Stimulated activated CD4-positive, alpha-beta T cell treated with anti-CD3 and anti-CD28 coated beads, TNF-alpha, amount 100 ng/mL, for 4 hours (primary cell): ENCODE measurements at places on chromosomes 4 and X.

- no peak for DNase-seq
Measured at GRCh38 chr4:39305912-39306677, 60.1 kb downstream of the RFC1 start.

DNA sequence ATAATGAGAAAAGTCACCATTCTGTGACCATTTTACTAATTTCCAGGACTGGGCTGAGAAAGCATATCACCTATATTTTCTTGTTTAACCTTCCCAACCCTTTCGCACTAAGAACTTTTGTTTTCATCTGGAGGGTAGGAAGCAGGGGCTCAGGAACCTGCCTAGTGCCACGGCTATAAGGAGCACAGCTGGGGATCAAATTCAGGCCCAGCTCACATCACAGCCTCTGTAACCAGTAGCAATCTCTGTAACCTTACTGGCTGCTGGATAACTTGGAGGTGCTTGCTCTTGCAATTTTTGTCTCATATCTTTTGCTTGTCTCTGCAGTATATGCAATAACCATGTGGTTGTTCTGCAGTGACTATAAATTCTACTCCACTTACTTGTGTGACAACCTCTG is 76.7 kb upstream of the PLAC1 start:
- no peak for DNase-seq

GRCh38 chr4:112119353-112119783 is 25.9 kb upstream of the FAM241A start:
- DNase-seq, result no peak

DNA sequence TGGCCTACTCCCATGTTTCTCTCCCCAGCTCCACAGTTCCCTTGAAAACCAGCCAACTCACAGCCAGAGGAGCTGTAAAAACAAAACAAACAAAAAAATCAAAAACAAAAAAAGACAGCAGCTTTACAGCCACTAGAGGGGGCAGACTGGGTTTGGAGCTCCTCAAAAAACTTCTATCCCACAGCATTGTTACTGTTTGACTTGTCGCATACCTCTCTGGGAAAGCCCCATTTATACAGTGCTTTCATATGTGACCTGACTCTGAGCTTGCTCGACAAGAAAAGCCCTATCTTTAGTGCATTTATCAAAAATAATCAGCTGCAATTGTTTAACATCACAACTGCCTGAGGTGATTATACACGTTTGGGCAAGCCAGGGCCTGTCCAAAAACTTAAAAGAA is 21.6 kb downstream of the TSPAN6 start:
- DNase-seq, result no peak

- DNase-seq, result no peak
Measured at GRCh38 chr4:32778938-32779337, 2058.8 kb downstream of the PCDH7 start.

DNA sequence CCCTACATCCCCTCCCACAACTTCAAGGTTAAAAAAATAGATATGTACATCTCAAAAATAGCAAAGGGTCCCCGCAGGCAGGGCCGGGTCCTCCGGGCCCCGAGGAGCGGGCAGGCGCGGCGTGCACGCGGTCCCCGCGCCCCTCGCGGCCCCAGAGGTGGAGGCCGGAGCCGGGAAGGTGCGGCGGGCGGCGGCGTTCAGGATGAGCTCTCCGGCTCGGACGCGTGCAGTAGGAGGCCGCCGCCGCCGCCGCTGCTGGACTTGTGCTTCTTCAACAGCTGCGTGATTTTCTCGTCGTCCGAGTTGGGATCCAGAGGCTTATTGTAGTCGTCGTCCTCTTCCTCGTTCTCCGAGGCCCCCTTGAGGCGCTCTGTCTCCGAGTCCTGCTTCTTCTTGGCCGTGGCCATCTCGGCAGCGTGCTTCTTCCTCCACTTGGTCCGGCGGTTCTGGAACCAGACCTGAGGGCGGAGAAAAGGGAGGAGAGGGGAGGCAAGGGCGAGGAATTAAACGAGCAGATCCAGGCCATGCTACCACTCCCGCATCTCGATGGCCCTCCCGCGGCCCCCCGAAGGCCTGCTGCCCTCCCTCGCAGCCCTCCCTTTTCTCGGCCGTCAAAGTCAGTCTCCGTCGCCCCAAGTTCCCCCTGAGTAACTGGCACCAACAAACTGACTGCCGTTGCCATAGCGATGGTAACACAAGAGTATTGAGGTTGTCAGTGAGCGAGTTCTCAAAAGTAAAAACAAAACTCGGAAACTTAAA is 5.8 kb downstream of the NKX6-1 start:
- DNase-seq, result no peak

- DNase-seq, result no peak
Measured at GRCh38 chrX:118221270-118221669, 104.7 kb upstream of the KLHL13 start.

GRCh38 chrX:137278825-137279224 is 245.0 kb upstream of the GPR101 start:
- DNase-seq, result no peak

DNA sequence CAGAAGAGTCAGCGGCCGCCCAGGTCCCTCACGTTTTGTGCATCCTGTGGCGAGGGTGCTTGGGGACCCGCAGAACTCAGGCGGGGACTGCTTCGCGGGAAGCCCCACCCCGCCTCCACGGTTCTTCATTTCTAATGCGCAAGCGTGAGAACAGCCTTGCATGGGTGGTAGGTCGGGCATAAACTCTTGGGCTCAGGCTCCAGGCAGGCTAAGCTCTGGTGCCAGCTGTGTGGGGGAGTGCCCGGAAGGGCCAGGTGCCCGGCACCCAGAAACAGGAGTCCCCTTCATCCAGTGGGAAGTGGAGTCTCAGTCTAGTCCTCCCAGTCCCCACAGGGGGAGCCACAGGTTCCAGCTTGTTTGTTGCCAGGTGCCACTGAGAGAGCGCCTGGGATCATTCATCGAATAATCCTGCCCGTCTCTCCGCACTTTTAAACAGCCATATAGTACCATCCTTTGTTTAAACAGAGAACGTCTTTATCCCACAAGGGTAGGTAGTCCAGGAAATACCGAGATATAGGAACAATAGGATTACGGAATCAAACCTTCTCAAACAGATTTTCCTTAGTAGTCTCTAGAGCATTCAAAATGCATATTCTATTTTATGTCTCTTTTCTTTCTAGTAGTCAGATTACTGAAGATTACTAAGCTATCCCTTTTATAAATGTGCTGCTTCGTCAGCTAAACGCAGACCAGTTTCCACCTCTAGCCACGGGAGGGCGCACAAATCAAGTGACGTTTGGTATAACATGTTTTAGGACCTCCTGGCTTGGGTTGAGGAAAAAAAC is 12.7 kb upstream of the RBBP7 start:
- no peak for DNase-seq

DNA sequence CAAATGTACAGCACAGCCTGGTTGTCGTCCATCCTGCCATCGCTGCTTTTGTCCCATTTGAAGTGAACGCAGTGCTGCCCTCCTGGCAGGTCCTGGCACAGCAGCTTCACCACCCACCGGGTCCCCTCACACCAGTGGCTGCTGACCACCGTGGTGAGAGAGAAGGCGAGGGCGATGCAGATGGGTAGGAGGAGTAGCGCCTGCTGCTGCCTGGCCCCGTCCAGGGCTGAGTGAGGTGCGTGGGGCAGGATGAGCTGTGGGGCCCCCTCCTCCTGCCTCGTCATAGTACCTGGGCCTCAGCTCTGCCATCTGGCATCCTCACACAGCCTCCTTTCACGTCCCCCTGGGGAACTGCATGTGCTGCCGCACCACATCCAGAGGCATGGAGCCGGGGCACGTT is 1.8 kb downstream of the DCAF8L2 start:
- no peak for DNase-seq

GRCh38 chr4:184148738-184149637 is 68.7 kb downstream of the ENPP6 start:
- no peak for DNase-seq

- DNase-seq, result no peak
Measured at GRCh38 chr4:119626420-119626819, 2.2 kb downstream of the PDE5A start.

- no peak for DNase-seq
Measured at GRCh38 chr4:67874986-67875385, 8.8 kb downstream of the TMPRSS11D start.

DNA sequence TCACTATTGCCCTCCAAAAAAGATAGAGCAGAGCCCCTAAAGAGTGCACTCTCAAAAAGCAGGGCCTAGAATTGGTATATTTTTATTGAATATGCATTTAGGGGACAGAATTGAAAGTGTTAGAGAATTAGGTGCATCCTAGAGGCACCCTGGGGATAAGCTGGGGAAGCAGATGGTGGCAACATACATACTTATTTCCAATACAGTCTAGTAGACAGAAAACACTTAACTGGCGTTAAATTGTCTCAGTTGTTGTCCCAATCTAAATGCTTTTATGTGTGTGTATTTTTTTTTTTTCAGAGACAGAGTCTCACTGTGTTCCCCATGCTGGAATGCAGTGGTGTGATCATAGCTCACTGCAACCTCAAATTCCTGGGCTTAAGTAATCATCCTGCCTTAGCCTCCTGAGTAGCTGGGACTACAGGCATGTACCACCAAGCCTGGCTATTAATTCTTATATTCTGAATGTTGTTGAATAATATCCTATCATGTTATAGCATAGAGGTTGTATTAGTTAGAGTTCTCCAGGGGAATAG is 481.8 kb downstream of the GRXCR1 start:
- no peak for DNase-seq

DNA sequence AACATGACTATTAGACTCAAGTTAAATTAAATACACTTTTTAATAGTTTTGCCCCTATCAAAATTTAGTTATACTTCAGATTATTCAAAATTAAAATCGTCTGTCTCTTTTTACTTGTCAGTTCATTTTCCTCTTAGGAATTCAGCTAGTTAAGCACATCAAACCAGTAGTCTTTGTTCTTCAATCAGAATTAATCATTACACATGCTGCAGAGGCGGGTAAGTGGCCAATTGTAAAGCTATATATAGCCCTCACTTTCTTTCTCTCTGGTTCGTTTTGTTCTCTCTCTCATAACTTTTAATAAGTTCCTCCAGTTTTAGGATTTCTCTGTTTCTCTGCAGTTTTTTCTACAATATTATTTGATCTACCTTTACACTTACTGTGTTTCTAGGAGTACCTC is 359.1 kb upstream of the PABPC4L start:
- no peak for DNase-seq

GRCh38 chr4:95106408-95106928 is 348.7 kb downstream of the BMPR1B start:
- no peak for DNase-seq

DNA sequence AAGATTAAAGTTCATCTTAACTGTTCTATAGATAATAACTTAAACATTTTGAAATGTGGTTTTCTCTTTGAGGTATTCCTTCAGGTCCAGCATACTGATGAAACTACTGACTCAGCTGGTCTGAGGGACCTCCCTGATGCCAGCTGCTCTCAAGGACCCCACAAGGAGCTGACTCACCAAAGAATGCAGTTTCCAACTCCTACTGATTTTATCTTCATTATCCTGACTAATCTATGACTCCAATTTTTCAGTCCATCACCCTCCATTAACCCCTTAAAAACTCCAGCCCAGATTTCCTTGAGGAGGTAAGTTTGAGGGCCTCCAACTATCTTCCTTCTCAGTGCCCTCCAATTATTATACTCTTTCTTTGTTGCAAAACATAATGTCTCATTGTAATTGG is 1.4 kb upstream of the UGT2B4 start:
- no peak for DNase-seq

GRCh38 chr4:149723065-149723464 is 92.6 kb downstream of the IQCM start:
- DNase-seq, result no peak
